Naive thymus-derived CD8-positive, alpha-beta T cell (primary cell): ENCODE measurements at places on chromosomes 3 and 15. TPM values are rescaled to one million over a fixed set of nuclear protein-coding genes. Genes with fewer than 3 reads are reported as not detected.

The ATP13A5 gene
- polyA plus RNA-seq, result not detected

The CXCR6 gene
- 0.42 TPM for polyA plus RNA-seq

The CRYGS gene
- 0.43 TPM for polyA plus RNA-seq

DNA sequence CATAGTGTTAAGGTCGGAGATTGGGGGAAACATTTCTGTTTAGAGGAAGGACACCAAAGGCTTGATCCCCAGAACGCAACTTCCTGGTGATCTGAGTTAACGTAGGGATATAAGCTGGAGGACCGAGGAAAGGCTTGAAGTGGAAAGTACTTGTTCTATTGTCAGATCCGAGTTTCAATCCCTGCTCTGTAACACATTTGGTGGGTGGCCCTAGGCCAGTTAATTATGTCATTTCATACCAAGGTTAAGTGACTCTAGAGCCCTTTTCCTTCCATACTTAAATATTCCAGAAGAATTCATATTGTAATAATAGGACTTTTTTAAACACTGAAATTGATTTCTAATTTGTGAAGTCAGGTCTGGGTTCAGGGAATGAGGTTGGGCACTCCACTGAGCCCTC lies 80.9 kb downstream of the RPLP1 start:
- peaks cover 9% of the 10 kb centered on the region for H3K27me3 ChIP-seq
- H3K4me1 ChIP-seq, result no peaks in the 10 kb centered on the region
- H3K4me3 ChIP-seq, result no peak overlapping the region
- DNase-seq, result no peak
- no peaks in the 10 kb centered on the region for H3K36me3 ChIP-seq

DNA sequence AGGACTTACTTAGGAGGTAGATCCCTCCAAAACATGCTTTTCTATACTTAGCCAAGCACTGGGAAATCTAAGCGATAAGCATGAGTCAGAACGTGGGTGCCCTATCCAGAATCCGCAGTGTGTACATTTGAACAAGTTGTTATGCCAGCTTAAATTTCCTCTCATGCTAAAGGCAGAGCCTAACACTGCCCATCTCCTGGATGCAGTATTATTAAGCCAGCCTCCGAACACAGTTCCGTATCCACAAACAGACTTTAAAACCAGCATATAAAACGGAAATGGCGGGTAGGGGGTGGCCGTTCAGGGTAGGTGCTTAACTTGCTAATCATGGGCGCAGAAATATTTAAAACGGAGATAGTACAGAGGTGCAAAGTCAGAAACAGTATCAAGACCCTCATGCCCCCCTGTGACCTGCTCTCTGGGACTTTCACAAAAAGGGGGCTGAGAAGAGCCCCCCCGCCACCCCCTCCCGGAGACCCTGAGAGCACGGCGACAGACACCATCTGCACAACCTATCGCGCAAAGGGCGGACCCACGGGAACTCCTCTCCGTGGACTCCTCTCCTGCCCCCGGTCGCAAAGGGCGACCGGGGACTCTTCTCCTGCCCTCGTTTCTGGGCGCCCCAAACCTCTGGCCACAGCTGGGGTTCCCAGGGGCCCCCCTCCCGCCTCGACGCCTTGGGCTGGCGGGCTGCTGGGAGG lies 889 bp upstream of the LRRIQ4 start:
- H3K27me3 ChIP-seq, result no peaks in the 10 kb centered on the region
- no peaks in the 10 kb centered on the region for H3K36me3 ChIP-seq
- H3K4me1 ChIP-seq, result peaks cover 18% of the 10 kb centered on the region
- peak overlapping the region; percentile 88 for H3K4me3 ChIP-seq
- peak overlapping the region; percentile 58 for H3K27ac ChIP-seq
- peak; percentile 69 for DNase-seq

GRCh38 chr3:128424508-128425069 lies 42.1 kb downstream of the DNAJB8 start:
- H3K4me1 ChIP-seq, result no peaks in the 10 kb centered on the region
- H3K27me3 ChIP-seq, result peaks cover 3% of the 10 kb centered on the region
- DNase-seq, result no peak
- H3K27ac ChIP-seq, result no peak overlapping the region

DNA sequence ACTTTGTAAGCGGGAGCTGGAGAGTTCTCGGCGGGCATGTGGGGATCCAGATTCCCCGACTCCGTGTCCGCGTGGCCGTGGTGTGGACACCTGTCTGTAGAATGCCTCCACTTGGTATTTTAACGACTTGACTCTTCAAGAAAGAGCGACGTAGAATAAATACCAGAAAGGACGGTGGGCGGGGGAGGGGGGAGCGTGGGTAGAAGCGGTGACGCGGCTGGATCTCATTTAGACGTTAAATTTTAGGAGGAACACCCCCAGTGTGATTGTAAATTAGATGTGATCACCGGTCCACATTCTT lies 620 bp upstream of the PYGO1 start:
- H3K27me3 ChIP-seq, result peaks cover 49% of the 10 kb centered on the region
- no peak for DNase-seq
- H3K4me1 ChIP-seq, result peaks cover 5% of the 10 kb centered on the region
- no peak overlapping the region for H3K27ac ChIP-seq
